Adrenal gland (tissue), 19 donors: ENCODE measurements at places on chromosomes 4 and X. TPM values are rescaled to one million over a fixed set of nuclear protein-coding genes. Genes with fewer than 3 reads are reported as not detected.

DNA sequence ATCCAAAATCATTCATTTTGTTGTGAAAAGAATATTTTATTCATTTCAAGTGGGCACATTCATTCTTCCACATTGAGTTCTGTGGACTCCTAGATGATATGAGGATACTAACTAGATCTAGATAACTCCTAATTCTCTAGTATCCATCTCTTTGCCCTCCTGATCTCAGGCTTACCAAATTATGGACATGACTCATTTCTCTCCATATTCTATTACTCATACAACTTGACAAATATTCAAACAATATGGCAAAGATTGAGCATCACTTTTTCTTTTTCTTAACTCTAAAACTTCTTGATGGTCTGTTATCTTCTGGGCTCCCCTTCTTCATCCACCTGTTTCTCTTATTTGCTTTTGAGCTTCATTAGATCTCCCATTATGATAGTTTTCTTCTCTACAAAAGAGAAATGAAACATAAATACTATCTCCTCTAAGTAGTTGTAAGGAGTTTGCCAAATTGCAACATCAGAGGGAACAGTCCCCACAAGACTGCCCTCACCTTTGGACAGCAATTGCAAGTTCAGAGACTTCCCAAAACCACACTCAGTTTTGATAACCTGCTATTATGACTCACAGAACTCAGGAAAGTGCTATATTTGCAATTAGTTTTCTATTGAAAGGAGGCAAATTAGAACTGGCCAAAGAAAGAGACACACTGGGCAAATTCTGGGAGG, 422.9 kb downstream of the SPRY1 start:
- H3K4me1 ChIP-seq: peaks cover 5% of the 10 kb centered on the region
- no peak for DNase-seq
- no peak overlapping the region for H3K27ac ChIP-seq
- H3K27me3 ChIP-seq: no peaks in the 10 kb centered on the region

- H3K4me3 ChIP-seq: no peak overlapping the region
- no peaks in the 10 kb centered on the region for H3K27me3 ChIP-seq
- DNase-seq: no peak
- no peak overlapping the region for H3K27ac ChIP-seq
- H3K36me3 ChIP-seq: no peaks in the 10 kb centered on the region
Measured at GRCh38 chr4:142818476-142818875, 27.6 kb downstream of the INPP4B start.

DNA sequence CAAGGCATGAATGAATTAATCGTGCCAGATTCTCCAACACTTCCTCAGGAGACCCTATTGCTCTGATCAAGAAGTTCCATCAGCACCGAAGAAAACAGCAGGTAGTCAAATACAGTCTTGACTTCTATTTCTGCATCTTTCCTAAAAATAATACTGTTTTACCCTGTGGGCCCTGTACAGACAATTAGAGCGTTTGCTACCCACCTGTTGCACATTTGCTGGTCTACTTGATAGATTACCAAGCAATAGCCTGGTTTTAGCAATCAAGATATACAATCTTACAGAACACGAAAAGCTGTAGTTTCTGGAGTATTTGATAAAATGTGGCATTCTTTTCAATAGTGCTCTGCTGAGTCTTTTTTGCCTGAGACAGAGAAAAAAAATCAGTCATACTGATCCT, 12.3 kb downstream of the GPR174 start:
- DNase-seq: no peak
- H3K4me1 ChIP-seq: no peaks in the 10 kb centered on the region
- no peaks in the 10 kb centered on the region for H3K36me3 ChIP-seq
- no peak overlapping the region for H3K4me3 ChIP-seq
- no peak overlapping the region for H3K27ac ChIP-seq

DNA sequence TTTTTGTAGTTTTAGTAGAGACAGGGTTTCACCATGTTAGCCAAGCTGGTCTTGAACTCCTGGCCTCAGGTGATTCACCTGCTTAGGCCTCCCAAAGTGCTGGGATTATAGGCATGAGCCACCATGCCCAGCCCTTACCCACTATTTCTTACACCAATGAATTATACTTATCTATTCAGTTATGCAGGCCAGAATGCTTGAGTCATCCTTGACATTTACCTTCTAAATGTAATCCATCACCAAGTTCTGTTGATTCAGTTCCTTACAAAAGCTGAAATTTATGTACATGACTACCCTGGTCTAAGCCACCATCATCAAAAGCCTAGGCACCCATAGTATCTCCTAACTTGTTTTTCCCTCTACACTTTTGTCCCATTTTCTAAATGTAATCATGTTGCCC, 585.7 kb downstream of the IL15 start:
- H3K27ac ChIP-seq: no peak overlapping the region
- H3K27me3 ChIP-seq: no peaks in the 10 kb centered on the region
- no peaks in the 10 kb centered on the region for H3K36me3 ChIP-seq
- H3K4me1 ChIP-seq: peaks cover 4% of the 10 kb centered on the region
- H3K4me3 ChIP-seq: no peak overlapping the region

- H3K36me3 ChIP-seq: no peaks in the 10 kb centered on the region
- H3K27me3 ChIP-seq: peaks cover 6% of the 10 kb centered on the region
- H3K4me1 ChIP-seq: peaks cover 8% of the 10 kb centered on the region
- H3K4me3 ChIP-seq: no peak overlapping the region
- no peak overlapping the region for H3K27ac ChIP-seq
- peak; percentile 15 for DNase-seq
Measured at GRCh38 chr4:71186566-71187403, 152.0 kb upstream of the SLC4A4 start.

- DNase-seq: no peak
- no peak overlapping the region for H3K27ac ChIP-seq
- H3K4me1 ChIP-seq: no peaks in the 10 kb centered on the region
Measured at GRCh38 chr4:108787724-108788123, 24.9 kb upstream of the ETNPPL start.

DNA sequence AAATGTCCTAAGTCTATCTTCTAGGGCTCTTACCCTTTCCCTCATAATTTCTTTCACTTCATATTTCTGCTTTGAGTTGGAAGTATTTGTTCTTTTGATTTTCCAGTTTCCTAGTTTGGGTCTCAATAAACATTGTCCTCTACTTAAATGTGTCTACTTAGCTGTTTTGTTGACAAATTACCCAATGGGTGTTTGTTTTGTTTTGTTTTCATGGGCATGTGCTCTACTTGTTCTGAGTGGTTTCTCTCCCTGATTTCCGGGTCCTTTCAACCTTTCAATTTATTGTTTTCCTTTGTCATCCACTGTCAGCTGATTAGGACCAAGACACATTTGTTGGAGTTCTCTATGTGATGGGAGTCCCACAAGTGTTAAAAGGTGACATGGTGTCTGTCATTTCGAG, 1181.4 kb downstream of the RPA4 start:
- no peaks in the 10 kb centered on the region for H3K36me3 ChIP-seq
- H3K27ac ChIP-seq: no peak overlapping the region
- H3K4me1 ChIP-seq: peaks cover 13% of the 10 kb centered on the region
- DNase-seq: no peak
- no peaks in the 10 kb centered on the region for H3K27me3 ChIP-seq

DNA sequence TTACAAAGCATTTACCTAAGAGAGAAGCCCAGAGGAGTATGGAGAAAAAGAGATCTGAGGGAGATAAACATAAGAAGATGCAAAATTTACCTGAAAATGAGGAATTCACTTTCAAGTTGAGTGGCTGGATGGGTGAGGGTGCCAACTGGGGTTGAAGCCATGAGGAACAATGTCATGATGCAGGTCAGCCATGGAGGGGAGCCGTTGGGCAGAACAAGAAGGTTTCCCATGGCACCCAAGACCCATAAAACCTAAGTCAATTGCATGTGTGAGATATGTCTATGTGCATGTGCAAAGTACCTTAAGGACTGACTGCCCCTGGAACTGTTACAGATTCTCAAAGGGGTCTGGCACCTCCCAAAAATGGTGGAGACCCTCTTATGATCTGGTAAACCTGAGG, 46.6 kb upstream of the PRRG1 start:
- DNase-seq: peak; percentile 50
- no peak overlapping the region for H3K27ac ChIP-seq
- H3K4me3 ChIP-seq: no peak overlapping the region
- no peaks in the 10 kb centered on the region for H3K4me1 ChIP-seq

GRCh38 chr4:153233761-153234371, 29.6 kb downstream of the TRIM2 start:
- H3K27ac ChIP-seq: peak overlapping the region; percentile 31
- peak; percentile 37 for DNase-seq

GRCh38 chr4:129254526-129254925, 158.6 kb downstream of the C4orf33 start:
- no peaks in the 10 kb centered on the region for H3K36me3 ChIP-seq
- no peak overlapping the region for H3K4me3 ChIP-seq
- H3K27ac ChIP-seq: no peak overlapping the region
- H3K4me1 ChIP-seq: no peaks in the 10 kb centered on the region
- no peaks in the 10 kb centered on the region for H3K27me3 ChIP-seq

DNA sequence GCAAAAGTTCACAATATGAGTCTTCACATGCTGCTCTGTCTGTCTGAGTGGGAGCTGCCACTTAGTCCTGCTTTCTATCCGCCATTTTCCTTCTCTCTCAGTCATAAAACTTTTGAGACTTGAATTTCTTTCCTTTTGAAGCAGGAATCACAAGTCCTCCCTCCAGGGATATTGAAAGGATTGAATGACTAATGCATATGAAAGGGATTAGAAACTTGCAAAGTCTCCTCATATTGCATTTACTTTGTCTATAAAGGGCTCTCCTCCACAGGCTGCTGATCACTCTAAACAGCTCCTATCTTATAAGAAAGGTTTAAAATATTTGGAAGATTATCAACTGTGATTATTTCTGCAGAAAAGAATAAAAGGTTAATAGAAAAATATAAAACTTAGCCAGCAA, 879.1 kb downstream of the ARAP2 start:
- DNase-seq: no peak
- no peaks in the 10 kb centered on the region for H3K36me3 ChIP-seq
- no peaks in the 10 kb centered on the region for H3K4me1 ChIP-seq
- H3K27ac ChIP-seq: no peak overlapping the region

DNA sequence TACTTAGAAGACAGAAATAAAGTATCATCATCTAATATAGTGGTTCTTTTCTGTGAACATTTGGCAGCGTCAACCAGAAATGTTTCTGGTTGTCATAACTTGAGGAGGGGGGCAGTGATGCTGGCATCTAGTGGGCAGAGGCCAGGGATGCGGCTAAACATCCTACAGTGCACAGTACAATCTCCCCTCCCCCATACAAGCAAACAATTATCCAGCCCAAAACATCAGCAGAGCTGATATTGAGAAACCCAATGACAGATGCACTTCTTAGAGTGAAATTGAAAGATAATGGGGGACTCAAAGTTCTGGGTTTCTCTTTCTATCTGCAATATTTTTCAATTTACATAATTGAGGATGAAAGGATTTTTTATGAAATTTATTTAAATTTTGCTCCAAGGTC, 1.9 kb upstream of the EIF1AX start:
- no peak for DNase-seq
- H3K27me3 ChIP-seq: no peaks in the 10 kb centered on the region
- no peak overlapping the region for H3K4me3 ChIP-seq
- H3K27ac ChIP-seq: no peak overlapping the region
- peaks cover 7% of the 10 kb centered on the region for H3K4me1 ChIP-seq

GRCh38 chr4:73816814-73817213, 19.7 kb upstream of the CXCL6 start:
- H3K4me3 ChIP-seq: no peak overlapping the region
- H3K36me3 ChIP-seq: no peaks in the 10 kb centered on the region
- no peak for DNase-seq
- H3K4me1 ChIP-seq: no peaks in the 10 kb centered on the region
- H3K27me3 ChIP-seq: no peaks in the 10 kb centered on the region

GRCh38 chr4:181962321-181962720, 280.9 kb upstream of the TENM3 start:
- H3K36me3 ChIP-seq: no peaks in the 10 kb centered on the region
- no peak for DNase-seq
- no peak overlapping the region for H3K4me3 ChIP-seq

DNA sequence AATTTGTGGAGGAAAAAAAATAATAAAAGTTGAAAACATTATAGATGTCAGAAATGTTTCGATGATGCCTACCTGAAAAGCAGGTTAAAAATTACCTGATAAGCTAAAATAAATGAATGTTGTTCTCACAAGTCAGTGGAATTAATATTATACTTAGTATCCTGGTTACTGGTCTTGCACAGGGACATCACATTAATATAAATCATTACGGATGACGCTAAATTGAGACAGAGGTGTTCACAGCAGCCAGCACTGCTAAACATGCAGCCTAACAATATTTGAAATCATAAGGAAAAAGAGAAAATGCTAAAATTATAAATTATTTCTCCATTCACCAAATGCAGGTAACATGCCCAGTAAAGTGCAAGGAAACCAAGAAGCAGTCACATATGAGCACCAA, 1130.0 kb downstream of the STPG2 start:
- H3K4me1 ChIP-seq: no peaks in the 10 kb centered on the region
- no peak overlapping the region for H3K4me3 ChIP-seq
- H3K36me3 ChIP-seq: no peaks in the 10 kb centered on the region
- DNase-seq: no peak
- H3K27me3 ChIP-seq: no peaks in the 10 kb centered on the region

DNA sequence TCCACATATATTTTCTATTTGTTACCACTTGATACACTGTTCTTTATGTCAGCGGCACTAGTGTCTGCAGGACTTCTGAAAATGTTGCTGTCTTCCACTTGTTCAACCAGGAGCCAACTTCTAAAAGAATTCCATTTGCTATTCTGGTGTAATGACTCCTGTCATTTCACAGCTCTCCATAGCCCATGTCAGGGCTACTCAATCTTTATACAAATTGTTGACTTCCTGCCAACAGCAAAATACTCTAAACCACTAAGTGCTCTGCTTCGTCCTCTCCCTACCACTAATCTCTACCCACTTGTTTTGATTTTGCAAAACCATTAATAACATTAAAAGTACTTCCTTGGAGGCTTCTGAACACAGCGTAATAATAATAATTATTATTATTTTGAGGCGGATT, 7.2 kb downstream of the CTSO start:
- DNase-seq: no peak
- no peak overlapping the region for H3K27ac ChIP-seq
- H3K27me3 ChIP-seq: no peaks in the 10 kb centered on the region

DNA sequence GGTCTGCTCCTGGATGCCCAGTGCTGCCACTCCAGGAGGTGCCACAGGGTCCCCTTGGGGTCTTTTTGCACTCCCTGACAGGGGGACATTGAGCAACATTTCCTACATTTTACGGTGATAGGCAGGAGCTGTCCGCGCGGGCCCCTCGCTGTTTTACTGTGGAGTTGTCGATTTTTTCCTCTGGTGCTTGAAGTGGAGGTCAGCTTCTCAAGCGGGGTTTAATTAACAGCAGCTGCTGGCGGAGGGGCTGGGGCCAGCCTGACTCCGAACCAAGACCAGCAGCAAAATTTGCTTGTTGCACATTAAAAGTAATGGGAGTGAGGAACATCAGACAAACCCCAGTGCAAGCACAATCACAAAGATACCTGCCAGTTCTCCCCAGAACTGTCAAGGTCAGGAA, 13.2 kb upstream of the SH3TC1 start:
- H3K27ac ChIP-seq: no peak overlapping the region
- H3K36me3 ChIP-seq: no peaks in the 10 kb centered on the region
- no peak overlapping the region for H3K4me3 ChIP-seq

GRCh38 chr4:16472537-16472936, 246.3 kb upstream of the TAPT1 start:
- H3K27me3 ChIP-seq: no peaks in the 10 kb centered on the region
- no peaks in the 10 kb centered on the region for H3K4me1 ChIP-seq
- H3K36me3 ChIP-seq: no peaks in the 10 kb centered on the region

NAP1L2 gene
- 1.3 TPM for total RNA-seq

PITX2 gene
- not detected for total RNA-seq

CXXC4 gene
- total RNA-seq: 0.12 TPM

SMIM10L2A gene
- total RNA-seq: 52.3 TPM

CORIN gene
- not detected for total RNA-seq

NAP1L3 gene
- 5.5 TPM for total RNA-seq

USP26 gene
- total RNA-seq: not detected

DIPK2B gene
- total RNA-seq: 13.7 TPM

EDA gene
- 22.4 TPM for total RNA-seq
